ENCODE measurements at places on chromosomes 16 and 17.

GRCh38 chr17:35087731-35088355, 24.3 kb upstream of the RFFL start:
- DNase-seq = peak; percentile 27

DNA sequence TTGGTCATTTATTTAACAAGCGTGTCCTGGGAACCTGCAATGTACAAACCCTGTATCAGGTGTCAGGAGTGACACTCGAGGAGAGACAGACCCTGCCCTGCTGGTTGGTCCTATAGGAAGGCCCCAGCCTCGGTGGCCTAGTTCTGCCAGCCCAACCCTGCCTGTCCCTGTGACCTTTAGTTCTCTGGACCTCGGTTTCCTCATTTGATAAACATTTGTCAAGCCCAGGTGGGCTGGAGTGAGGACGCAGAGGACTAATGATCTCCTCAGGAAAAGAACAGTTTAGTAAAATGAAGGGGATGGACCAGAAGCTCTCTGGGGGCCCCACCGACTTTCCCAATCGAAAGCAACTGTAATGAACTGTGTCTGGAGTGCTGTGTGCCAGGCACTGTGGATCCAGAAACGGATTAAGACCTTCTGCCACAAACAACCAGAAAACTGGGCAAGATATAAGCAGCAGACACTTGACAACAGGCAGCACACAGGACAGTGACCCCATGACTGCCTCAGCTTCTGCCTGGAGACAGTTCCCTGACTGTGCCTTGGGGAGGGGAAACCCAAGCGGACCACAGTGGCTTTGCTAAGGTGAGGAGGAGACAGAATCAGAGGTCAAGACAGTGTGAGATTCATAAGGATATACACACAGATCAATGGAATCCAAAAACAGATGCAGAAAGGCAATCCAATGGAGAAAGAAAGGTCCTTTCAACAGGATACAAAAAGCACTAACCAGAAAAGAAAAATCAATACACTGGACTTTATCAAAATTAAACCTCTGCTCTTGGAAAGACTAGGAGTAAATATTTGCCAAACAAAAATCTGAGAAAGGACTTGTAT, 8.8 kb downstream of the PRCD start:
- no peak for DNase-seq

DNA sequence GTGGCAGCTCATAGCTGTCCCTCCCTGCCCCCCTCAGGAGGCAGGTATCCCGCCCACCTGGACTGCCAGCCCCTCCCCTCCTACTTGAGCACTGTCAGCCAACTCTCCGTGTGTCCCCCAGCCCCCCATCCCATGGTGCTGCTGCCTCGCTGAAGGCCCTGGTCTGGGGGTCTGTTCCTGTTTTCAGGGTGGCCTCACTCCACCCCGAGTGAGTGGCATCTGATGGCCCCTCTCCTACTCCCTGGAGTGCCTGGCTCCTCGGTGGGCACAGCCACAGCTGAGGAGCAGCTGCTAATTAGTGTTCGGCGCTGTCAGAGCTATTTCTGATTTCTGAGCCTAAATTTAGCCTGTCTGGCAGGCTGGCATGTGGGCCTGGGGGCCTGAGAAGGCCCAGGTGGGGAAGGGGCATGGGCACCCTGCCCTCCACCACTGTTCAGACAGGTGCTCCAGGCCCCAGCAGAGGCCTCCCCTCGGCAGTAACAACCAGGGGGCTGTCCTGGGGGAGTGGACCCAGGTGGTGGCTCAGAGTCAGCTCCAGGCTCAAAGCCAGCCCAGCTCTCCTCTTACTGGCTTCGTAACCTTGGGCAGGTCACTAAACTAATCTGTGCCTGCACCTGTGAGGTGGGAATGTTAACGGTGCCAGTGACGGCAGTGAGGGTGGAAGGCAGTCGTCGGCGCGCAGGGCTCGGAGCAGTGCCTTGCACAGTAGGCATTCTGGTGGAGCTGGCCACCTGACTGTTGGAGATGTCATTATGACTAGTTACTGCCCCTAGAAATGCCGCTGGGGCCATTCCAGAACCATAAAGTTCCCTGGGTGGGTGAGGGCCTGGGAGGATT, 6.5 kb downstream of the FMNL1 start:
- no peak for DNase-seq

DNA sequence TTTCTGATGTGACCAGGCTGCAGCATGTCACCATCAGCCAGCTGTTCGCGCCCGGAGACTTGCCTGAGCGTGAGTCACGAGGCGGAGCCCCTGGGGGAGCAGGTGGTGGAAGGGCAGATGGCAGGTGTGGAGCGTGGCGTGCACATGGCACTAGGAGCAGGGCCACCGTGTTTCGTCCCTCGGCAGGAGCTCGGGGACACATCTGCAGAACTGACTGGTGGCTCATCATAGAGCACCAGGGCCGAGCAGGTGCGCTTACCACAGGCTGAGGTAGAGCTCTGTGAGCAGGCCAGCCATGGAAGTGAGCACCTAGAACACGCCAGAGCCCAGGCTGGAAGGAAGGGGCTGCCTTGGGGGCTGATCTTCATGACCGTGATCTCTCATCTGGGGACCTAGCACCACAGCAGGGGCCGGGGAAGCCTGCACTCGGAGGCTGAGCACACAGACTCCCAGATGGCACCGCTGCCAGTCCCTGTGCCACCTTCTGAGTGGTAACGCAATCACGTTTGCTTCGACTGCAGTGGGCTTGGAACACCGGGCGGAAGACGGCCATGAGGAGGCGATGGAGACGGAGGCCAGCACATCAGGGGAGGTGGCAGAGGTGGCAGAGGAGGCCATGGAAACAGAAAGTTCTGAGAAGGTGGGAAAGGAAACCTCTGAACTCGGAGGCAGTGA, 61.8 kb upstream of the ENDOV start:
- DNase-seq = no peak

DNA sequence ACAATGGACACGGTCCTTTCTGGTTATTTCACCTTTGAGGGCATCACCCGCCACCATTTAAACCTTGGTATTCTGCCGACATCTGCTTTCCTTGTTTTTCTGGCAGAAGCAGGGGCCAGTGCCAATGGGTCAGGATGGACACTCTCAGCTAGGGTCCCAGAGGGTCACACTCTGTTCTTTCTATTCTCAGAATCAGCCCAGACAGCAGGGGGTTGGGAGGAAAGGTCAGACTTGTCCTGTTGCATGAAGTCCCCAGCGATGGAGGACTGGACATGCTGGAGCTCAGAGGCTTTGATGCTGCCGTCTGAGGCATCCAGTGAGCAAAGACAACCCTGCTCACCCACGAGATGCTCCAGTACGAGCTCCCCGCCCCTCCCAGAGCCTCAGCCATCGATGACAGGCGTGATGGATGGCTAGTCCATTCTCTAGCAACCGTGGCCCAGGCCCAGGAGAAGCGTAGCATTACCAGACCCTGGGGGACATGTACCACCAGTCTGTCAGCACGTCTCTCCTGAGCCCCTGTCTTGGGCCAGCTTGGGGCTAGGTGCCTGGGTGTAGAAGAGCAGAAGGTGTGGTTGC, 62.0 kb downstream of the FOXL1 start:
- DNase-seq = no peak

DNA sequence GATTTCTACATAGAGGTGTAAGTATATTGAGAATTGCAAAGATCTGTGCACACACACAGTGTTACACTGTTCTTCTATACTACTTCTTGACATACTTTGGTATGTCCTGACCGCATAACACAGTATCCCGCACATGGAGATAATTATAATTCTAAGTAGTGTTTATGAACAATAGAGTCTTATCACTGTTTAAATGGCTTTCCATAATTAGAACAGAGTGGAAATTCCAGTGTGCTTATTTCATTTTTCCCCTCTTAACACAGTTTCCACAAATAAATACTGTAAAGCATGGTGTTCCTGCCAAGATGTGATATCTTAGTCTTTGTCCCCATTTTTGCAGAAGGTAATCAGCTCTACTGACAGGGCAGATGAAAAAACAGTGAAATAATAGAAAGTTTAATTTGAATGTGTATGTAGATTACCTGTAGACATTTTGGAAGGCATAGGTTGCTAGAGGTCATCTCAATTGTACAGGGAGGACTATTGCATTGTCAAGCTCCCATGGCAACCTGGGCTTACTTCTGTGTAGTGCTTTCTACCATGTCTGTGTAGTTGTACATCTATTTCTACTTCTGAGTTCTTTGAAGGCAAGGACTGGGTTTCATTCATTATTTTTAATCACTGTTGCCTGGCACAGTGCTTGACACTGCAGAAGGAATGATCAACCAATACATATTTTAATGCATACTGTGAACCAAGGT, 10.1 kb upstream of the KRT28 start:
- no peak for DNase-seq

DNA sequence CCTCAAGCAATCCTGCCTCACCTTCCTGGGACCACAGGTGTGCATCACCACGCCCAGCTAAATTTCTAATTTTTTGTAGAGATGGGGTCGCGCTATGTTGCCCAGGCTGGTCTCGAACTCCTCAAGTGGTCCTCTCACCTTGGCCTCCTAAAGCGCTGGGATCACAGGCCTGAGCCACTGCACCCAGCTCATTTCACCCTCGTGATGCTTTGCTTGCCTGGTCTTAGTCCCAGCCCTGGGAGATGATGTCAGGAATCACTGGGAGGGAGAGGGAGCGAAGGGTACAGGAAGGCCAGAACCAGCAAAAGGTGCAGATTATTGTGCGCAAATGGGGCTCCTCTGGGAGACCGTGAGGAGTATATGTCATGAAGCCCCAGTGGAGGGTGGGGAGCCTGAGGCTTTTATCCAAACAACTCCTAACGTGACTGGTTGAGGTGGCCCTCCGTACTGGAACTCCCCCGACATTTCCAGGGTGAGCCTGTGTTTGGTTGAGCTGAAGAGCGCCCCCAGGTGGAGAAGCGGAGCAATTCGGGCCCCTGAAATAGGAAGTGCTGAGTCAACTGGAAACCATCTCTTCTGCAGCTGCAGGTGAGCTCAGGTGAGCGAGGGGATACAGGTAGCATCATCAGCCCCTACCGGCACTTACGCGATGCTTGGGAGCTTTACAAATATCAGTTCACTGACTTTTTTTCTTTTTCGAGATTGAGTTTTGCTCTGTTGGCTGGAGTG, 41.2 kb upstream of the HAPSTR1 start:
- DNase-seq = no peak

DNA sequence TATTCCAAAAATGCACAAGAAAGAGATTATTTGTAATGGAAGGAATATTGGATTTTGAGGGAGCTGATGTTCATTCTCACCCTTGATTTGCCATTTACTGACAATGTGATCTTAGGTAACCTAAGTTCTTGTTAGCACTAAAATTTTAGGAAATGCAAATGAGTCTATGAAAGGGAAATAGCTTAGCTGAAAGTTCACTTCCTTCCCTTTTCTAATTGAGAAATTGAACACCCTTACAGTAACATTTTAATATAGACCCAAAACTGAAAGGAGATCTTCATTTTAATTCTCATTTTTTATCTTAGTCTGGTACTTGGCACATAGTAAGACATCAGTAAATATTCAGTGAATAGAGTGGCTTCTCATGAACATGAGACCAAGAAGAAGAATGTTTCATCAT, 10.9 kb upstream of the WSB1 start:
- no peak for DNase-seq

GRCh38 chr17:3049705-3050295, 13.6 kb downstream of the OR1D5 start:
- DNase-seq = no peak

GRCh38 chr16:72856797-72857196, 191.1 kb downstream of the ZFHX3 start:
- no peak for DNase-seq

DNA sequence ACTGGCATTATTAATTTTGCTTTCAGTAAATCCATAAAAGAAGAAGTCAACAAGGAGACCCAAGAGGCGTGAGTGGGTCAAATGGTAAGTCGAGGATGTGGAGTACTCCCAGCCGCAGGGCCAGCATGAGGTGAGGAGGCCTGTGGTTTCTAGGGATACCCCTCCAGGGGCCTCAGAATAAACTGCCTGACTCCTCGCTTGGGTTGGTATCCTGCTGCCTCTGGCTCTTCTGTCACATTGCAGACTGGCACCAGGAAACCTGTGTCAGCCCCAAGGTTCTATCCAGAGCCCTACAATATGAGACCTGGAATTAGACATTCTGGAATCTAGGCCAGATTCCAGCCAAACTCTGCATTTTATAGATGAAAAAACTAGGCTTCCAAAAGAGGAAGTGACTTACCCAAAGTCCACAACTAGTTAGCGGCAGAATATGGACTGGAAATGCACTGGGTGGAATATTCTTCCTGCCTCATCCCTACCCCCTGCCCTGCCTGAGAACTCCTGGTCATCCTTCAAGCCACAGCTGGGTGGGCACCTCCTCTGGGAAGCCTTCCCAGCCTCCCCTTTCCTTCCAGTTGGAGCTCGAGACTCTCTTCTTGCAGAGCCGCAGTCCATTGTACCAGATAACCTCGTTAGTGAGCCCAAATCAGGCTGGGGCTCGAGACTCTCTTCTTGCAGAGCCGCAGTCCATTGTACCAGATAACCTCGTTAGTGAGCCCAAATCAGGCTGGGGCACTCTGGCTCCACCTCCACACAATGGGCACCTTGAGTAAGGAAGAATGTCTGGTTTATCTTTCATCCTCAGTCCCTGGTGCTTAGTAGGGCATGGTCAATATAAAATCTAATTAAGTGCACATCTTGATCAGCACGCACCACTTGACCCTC, 22.6 kb downstream of the C17orf67 start:
- no peak for DNase-seq

DNA sequence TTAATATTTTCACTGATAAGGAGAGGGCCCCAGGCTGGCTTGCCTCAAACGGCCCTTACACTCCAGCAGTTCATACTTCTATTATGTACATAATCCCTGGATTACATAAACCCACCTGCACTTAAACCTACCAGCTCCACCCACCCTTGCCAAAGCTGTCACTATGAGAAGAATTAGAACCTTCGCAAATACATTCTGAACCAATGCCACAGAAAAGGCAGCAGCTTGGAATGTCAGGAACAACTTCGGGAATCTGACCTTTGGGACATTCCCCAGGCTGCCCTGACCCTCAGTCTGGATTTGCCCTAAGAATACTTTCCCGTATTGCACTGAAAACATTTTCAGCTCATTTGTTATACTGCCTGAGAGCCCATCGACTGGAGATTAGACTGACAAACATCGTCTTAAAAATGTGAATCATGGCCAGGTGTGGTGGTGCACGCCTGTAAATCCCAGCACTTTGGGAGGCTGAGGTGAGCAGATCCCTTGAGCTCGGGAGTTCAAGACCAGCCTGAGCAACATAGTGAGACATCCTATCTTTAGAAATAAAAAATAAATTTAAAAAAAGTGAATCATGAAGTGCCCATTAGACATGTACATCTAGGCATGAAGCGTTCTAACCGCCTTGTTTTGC, 21.0 kb upstream of the SEC14L1 start:
- no peak for DNase-seq

GRCh38 chr16:74052016-74052415, 244.6 kb upstream of the PSMD7 start:
- no peak for DNase-seq

Measured in right hindlimb (tissue), 1 donor.